IPS-NIHi11 (cell line): ENCODE measurements at places on chromosomes 7 and 10.

GRCh38 chr7:95828824-95829790 lies 56.8 kb downstream of the DYNC1I1 start:
- no peak for DNase-seq

- peak; percentile 49 for DNase-seq
These were observed 117.2 kb downstream of the PIP4K2A start for GRCh38 chr10:22597138-22597537.

GRCh38 chr10:80459047-80459865 lies 5.1 kb downstream of the TSPAN14 start:
- DNase-seq: peak; percentile 28

- no peak for DNase-seq
These were observed 142.0 kb downstream of the SRPK2 start for GRCh38 chr7:105246679-105247078.

DNA sequence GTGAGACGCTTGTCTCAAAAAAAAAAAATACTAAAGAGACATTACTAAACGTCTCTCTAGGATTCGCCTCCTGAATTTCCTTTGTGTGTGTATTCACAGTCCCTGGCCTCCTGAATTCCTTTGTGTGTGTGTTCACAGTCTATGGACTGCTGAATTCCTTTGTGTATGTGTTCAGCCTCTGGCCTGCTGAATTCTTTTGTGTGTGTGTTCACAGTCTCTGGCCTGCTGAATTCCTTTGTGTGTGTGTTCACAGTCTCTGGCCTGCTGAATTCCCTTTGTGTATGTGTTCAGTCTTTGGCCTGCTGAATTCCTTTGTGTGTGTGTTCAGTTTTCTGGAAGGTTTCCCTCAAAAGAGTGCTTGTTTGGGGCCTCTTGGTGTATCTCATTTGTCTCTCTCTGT lies 8.2 kb downstream of the BMS1 start:
- DNase-seq: no peak

- DNase-seq: no peak
These were observed 462.9 kb downstream of the PTPRN2 start for GRCh38 chr7:158124671-158125079.

DNA sequence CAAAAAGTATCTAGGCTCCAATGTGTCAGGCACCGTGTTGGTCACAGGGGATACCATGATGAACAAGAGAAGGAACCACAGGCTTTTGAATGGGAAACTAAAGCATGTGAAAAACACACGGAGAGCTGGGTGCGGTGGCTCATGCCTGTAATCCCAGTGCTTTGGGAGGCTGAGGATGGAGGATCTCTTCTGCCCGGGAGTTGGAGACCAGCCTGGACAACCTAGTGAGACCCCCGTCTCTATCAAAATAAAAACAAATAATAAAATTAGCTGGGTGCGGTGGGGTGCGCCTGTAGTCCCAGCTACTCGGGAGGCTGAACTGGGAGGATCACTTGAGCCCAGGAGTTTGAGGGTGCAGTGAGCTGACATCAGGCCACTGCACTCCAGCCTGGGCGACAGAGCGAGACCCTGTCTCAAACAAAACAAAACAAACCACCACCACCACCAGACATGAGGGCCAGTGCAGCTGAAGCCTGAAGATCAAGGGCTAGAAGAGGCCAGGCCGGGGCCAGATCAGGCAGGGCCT lies 611 bp upstream of the COPS6 start:
- no peak for DNase-seq

DNA sequence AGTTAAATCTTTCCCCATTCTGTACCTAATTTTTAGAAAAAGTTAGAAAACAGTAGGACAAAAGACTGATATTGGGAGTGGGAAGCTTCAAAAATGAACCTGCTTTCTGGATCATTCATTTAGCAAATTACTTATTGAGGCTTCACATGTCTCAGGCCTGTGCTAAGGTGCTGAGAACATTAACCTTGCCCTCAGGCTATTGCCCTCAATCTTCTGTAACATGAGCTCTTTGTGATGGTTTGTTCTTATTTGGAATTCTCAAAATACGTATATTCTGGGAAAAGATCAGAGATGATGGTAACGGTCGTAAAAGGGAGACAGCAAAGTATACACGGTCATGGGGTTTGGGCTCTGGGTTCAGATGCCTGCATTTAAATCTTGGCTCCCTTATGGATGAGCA lies 39.5 kb upstream of the PRKG1 start:
- no peak for DNase-seq
